ENCODE measurements at places on chromosomes 5 and 9. TPM values are rescaled to one million over a fixed set of nuclear protein-coding genes. Genes with fewer than 3 reads are reported as not detected.
A peak's percentile ranks its signal among the peaks of the same experiment; 100 is the strongest.

DNA sequence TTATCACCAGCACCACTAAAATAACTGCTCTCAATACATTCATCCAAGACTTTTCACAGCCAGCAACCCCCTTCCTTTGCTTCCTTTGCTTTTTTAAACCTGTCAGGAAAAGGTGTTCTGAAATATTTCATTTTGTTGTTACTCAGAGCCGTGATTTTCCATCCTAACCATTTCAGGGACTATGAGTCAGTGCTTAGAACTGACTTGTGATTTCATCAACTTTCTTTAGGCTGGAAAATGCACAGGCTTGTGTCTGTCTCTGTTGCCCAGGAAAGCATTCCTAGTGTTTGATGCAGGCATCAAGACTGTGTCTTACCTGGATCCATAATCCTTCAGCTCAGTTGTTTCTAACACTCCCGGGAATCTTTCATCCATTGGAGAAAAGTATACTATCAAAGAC lies 805.6 kb downstream of the BRINP1 start:
- no peak for DNase-seq

DNA sequence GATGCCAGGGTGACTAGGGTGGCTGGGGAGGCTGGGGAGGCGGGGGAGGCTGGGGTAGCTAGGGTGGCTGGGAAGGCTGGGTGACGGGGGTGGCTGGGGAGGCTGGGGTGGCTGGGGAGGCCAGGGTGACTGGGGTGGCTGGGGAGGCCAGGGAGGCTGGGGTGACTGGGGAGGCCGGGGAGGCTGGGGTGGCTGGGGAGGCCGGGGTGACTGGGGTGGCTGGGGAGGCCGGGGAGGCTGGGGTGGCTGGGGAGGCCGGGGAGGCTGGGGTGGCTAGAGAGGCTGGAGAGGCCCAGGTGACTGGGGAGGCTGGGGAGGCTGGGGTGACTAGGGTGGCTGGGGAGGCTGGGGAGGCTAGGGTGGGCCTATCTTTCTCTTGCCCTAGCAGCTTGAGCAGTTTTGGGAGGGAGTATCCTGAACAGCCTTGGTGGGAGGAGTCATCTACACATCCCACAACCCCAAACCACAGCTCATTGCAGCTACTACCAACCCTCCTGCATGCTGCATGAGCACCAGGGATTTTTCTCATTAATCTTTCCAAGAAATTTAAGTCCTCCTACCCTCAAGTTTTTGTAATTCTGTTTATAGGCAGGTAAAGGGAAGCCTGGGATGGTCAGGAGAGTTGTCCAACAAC lies 203.2 kb upstream of the IRX1 start:
- no peak for DNase-seq

- DNase-seq: no peak
Measured at GRCh38 chr9:92493749-92494387, 11.6 kb upstream of the ASPN start.

- DNase-seq: no peak
Measured at GRCh38 chr5:10502130-10502529, 60.5 kb downstream of the ROPN1L start.

- DNase-seq: peak; percentile 52
Measured at GRCh38 chr5:67315082-67315989, 118.7 kb upstream of the CD180 start.

- DNase-seq: no peak
Measured at GRCh38 chr5:108997720-108998119, 250.0 kb downstream of the FER start.

The SPATA31D4 gene
- not detected for total RNA-seq

GRCh38 chr9:130138791-130139190 lies 33.4 kb upstream of the NCS1 start:
- peak; percentile 56 for DNase-seq

DNA sequence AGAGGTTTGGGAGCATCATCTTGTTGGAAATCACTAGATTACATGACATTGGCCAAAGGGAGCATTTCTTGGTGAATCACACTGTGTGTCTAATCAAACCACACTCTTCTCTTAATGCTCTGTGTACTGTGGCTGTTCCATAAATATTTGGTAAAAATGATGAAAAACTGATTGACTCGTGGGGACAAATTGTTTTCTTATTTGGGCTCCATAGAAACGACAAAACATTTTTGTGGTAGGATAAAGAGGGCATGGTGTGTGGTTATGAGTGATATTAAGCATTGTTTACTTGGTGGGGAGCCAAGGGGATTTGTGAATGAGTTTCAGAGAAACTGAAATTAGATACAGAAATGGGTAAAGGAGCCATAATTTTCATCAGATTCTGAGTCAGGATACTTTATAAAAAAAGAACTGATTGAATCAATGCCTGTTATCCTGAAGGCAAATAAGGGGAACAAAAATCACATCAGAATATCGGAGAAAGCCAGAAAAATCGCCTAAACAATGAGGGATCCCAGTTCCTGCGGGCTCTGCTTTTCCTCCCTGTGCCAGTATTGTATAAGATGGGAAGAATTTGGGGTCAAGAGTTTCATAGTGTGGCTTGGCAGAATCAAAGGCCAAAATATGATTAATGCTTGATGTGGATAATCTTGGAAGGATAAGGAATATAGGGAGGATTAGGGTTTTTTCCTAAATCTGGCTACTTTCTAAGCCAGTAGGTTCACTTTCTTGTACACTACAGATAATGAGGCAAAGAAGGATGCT lies 33.3 kb downstream of the FBXL7 start:
- DNase-seq: no peak

DNA sequence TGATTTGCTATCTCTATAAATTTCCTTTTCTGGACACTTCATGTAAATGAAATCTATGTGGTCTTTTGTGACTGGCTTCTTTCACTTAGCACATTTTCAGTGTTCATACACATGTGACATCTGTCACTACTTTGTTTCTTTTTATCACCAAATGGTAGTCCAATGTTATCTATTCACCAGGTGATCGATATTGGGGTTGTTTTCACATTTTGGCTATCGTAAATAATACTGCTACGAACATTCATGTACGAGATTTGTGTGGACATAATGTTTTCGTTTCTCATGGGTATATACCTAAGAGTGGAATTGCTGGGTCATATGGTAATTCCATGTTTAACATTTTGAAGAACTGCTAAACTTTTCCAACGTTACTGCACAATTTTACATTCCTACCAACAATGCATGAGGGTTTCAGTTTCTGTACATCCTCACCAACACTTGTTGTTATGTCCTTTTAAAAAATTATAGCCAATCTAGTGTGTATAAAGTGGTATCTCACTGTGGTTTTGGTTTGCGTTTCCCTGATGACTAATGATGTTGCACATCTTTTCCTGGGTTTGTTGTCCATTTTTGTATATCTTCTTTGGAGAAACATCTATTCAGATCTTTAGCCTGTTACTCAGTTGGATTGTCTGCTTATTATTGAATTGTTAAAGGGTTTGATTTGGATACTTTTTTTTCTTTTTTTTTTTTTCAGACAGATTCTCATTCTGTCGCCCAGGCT lies 263.0 kb downstream of the PDZD2 start:
- DNase-seq: no peak

GRCh38 chr9:126301985-126302603 lies 24.5 kb upstream of the MVB12B start:
- DNase-seq: peak; percentile 88

DNA sequence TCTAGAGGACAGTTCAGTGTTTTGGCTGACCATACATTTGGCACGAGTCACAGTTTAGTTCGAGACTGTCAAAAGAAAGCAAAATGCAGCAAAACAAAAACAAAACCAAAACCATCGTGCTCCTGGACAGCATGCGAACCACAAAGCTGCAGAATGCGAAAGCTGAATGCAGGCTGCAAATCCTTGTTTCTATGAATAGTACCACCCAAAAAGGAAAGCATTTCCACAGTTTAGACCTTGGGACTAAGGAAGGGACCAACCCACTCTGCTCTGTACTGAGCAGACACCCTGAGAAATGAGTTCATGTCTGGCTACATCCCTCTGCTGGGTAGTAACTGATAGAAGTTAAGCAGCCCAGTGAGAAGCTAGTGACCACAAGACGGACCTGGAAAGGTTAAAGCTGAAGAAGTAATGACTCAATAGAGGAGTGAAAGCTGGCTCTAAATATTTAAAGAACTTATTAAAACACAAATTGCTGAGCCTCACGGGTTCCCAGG lies 3.9 kb downstream of the GCNT4 start:
- no peak for DNase-seq

DNA sequence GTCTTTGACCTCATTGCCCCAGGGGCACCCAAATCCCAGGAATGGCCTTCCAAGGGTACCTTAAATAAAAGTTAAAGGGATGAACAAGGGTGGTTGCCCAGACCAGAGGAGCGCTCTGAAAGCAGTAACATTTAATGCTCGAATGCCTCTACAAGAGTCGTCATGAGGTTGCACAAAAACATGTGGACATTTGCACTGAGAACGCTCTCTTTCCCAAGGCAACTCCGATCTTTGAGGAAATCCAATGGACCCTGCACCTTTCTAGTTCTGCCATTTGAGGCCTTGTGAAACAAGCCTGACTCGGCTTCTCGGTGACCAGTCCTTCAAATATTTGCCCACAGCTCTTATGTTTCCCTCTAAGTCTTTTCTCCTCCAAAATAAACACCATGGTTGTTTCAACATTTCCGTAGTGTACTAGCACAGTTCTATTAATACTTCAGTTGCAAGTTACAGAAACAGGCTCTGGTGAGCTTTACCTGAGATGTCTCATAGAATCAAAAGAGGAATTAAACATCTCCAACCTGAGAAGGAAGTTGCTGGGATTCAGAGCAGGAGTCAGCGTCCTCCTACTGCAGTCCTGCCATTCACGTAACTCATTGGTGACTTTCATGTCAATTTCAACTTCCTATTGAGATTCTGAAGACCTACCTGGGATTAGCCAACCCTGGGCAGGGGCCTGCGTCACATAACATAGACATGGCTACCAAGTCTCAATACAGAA lies 168.8 kb upstream of the RAI14 start:
- DNase-seq: no peak

The FBP1 gene
- total RNA-seq: 1.2 TPM

The CCDC192 gene
- total RNA-seq: 1.3 TPM

- no peak for DNase-seq
Measured at GRCh38 chr5:39599721-39600431, 175.1 kb upstream of the DAB2 start.

The AK1 gene
- 24.8 TPM for total RNA-seq

- DNase-seq: no peak
Measured at GRCh38 chr5:24539613-24540012, 105.2 kb downstream of the CDH10 start.

- no peak for DNase-seq
Measured at GRCh38 chr5:17129093-17129849, 88.2 kb upstream of the BASP1 start.

DNA sequence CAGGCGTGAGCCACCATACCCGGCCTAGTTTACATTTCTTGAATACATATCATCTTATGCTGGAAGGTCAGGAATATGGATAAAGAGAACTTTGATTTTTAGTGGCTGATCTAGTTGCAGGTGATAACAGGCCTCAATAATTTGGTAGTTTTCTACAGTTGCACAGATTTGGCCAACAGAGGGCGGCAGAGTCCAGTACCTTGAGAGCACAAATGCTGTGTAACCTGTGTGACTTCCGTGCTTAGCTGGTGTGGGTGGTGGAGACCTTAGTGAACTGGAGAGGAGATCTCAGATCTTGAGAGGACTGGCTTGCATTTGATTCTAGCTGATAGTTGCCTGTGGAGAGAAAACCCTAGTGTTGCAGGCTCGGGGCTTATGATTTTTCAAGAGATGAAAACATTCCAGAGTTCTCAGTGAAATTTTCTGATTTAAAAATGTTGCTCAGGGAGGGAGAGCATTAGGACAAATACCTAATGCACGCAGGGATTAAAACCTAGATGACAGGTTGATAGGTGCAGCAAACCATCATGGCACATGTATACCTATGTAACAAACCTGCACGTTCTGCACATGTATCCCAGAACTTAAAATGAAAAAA lies 17.4 kb upstream of the GPR151 start:
- DNase-seq: peak; percentile 94

DNA sequence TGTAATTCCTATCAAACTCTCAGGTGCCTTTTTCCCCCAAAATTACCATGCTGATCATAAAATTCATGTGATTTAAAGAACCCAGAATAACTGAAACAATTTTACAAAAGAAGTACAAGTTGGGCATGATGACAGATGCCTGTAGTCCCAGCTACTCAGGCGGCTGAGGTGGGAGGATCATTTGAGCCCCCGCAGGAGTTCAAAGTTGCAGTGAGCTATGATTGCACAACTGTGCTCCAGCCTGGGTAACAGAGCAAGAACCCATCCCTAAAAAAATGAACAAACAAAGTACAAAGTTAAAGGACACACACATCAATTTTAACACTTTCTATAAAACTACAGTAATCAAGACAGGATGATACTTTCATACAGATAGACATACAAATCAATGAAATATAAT lies 97.9 kb upstream of the LPAR1 start:
- no peak for DNase-seq

The FBP2 gene
- total RNA-seq: not detected

DNA sequence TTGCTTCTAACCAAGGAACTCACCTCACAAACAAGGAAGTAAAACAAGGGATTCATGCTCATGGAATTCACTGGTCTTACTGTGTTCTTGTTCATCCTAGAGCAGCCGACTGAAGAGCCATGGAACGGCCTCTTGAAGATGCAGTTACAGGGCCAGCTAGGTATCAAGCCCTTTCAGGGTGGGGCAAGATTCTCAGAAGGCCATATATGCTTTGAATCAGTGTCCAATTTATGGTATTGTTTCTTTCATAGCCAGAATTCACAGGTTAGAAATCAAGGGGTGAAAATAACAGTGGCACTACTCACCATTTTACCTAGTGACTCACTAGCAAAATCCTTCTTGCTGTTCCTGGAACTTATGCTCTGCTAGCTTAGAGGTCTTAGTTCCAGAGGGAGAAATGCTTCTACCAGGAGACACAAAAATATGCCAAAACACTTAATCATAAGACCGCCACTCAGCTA lies 159.5 kb upstream of the CDH10 start:
- DNase-seq: no peak

DNA sequence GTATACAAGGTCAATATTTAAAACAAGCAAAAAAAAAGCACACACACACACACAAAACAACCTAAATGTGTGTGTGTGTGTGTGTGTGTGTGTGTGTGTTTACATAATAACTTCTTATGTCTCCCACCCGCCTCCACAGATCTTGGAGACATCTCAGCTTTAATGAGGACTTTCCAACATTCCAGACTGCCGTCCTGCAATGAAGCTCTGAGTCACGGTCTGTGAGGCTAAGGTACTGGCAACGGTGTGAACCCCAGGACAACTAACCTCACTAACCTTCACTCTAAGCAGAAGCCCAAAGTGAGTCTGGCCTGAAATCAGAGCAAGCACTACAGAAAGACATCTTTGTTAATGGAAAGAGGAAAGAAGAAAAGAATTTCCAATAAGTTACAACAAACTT lies 22.3 kb downstream of the ZNF474 start:
- DNase-seq: no peak

GRCh38 chr9:97359147-97359546 lies 51.7 kb downstream of the CCDC180 start:
- DNase-seq: no peak

Measured in endodermal cell (in vitro differentiated cells).